Astrocyte of the cerebellum (primary cell): ENCODE measurements at places on chromosomes 3 and 15.

- peak; percentile 4 for DNase-seq
Observed at GRCh38 chr3:168620854-168621253, 525.1 kb upstream of the GOLIM4 start.

- no peak for DNase-seq
Observed at GRCh38 chr15:47742742-47743141, 25.4 kb downstream of the SEMA6D start.

- DNase-seq, result no peak
Observed at GRCh38 chr3:50212502-50212901, 7.4 kb downstream of the SLC38A3 start.

DNA sequence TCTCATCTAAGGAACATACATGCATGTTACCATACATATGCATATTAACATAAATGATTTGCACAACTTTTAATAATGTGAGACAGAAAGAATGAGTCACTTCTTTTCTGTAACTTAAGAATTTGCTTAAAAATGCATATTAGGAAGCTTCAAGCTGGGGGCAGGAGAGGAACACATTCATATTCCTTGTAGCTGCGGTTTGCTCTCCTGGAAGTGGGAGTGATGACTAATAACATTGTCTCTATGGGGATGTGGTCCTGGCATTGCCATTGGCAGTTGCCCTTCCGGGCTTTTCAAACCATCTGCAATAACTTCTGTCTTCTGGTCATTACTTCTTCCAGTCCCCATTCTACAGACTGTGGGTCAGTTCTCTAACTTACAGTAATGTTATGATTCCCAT is 15.6 kb downstream of the CHST2 start:
- DNase-seq, result peak; percentile 95

DNA sequence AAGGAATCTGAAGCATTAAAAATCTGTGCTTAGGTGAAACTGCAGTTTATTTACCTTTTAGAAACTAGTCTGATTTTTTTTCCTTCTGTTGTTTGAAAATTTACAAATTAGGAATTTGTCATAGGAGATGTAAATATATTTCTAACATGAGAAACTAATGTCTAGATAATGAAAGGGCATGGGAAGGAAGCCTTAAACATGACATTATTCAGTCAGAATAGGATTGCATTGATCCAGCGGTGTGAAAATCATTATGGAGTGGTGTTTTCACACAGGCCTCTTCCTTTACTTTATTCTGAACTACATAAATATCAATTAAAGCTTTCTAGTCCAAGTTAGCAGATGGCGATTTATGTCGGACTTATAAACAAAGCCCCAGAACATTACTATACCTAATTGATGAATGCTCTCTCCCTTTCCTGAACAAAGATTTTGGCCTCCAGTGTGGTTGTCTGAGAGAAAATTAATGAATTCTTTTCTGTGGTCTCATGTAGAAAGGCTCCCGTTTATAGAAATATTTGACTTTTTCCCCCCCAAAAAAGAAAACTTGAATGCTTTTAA is 37.9 kb downstream of the FNDC3B start:
- DNase-seq, result no peak

DNA sequence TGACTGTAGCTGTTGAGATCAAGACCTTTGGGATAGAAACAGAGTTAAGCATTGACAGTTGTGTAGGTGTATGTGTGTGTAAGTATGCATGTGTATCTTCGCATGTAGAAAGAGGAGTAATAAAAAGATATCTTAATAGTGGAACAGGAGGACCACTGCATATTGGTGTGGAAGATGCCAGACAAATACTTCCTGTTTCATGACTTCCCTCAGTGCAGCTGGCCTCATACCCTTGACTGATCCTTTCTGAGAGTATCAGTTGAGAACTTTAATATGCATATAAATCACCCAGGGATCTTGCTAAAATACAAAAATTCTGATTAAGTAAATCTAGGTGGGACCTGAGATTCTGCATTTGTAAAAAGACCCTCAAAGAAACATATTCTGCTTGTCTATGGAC is 8.5 kb upstream of the ZBED2 start:
- no peak for DNase-seq

GRCh38 chr3:122966045-122966444 is 61.5 kb downstream of the SEMA5B start:
- DNase-seq, result no peak

DNA sequence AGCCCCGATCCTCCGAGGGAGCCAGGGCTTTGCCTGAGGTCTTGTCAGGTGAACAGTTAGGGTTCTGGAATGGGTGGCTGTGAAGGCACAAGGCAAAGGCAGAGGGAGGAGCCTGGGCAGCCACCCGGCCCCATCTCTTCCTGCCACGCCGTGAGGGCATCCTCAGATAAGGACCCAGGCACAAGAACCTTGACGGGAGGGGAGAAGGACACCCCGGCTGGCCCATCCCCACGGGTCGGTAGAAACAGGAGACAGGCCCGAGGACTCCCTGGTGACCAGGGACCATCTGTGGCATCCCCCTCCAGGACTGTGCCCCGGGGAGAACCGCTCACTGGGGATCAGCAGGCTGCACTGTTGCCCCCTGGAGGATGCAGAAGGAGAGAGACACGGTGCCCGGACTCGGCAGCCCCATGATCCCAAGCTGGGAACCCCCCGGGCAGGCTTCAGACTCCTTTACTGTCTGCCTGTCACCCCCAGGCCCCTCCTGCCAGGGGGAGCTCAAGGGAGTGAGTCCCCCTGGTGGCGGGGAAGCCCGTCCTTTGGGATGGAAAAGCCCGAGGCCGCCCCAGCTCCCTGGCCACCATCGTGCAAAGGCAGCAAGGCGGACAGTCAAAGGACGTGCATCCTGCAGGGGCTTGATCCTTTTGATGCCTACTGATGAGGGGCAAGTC is 12.3 kb upstream of the PCSK6 start:
- no peak for DNase-seq

- DNase-seq, result no peak
Observed at GRCh38 chr3:5663601-5664000, 476.1 kb downstream of the EDEM1 start.

DNA sequence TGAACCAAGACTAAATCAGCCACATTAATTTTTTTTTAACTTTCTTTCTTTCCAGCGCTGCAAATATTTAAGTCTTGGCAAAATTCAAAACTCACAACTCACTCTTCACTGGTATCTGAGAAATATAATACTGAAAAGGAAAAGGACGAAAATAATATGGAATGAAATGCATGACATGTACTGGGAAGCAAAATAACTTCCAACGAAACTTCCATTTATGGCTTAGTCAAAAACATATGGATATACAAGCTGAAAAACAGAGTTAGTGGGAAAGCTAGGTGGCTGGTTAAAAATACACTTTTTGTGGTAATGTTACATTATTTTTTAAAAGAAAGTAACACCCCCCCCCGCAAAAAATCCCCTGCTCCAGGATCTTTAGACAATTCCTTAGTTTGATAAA is 86.1 kb downstream of the TM4SF4 start:
- no peak for DNase-seq

DNA sequence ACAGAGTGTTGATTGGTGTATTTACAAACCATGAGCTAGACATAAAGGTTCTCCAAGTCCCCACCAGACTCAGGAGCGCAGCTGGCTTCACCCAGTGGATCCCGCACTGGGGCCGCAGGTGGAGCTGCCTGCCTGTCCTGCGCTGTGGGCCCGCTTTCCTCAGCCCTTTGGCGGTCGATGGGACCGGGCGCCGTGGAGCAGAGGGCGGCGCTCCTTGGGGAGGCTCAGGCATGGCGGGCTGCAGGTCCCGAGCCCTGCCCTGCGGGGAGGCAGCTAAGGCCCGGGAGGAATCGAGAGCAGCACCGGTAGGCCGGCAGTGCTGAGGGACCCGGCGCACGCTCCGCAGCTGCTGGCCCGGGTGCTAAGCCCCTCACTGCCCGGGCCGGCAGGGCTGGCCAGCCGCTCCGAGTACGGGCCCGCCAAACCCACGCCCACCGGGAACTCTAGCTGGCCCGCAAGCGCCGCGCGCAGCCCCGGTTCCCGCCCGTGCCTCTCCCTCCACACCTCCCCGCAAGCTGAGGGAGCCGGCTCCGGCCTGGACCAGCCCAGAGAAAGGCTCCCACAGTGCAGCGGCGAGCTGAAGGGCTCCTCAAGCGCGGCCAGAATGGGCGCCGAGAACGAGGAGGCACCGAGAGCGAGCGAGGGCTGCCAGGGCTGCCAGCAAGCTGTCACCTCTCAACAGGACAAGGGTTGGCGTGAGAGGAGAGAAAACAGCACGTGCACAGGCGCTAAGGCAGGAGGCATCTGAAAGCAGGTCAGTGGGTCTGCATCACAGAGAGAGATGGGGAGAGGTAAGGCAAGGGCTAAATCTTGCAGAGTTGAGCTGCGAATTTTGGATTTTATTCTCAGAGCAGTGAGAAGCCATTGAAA is 5.9 kb upstream of the EPB42 start:
- DNase-seq, result no peak

DNA sequence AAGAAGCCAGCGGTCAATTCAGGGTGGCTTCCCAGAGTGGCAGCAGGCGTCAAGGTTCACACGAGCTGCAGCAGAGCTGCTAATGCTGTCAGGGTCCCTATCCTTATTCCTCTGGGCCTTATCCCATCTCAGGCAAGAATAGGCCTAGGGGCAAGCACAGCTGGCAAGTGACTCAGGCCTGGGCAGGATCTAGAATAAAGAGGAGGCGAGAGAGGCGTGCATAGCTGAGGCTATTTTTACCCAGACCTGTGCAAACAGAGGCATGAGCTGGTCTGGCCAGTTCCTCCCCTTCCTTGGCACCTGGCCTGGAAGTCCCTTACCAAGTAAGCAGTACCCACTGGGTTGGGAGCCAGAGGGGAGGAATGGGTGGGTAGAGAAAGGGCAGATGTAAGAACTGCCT is 12.2 kb upstream of the VIPR1 start:
- no peak for DNase-seq

DNA sequence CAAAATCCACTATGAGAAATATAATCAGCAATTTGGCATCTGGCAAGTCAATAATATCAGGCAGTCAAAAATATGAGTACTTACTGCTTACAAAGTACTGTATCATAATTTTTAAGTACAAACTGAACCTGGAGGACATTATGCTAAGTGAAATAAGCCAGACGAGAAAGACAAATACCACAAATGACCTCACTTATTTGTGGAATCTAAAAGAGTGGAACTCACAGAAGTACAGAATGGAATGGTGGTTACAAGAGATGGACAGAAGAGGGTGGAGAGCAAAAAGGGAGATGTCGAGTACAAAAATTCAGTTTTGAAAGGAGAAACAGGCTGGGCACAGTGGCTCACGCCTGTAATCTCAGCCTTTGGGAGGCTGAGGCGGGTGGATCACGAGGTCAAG is 12.4 kb downstream of the PCYT1A start:
- DNase-seq, result no peak
